Kidney (tissue), 22 donors: ENCODE measurements at places on chromosomes 16 and 17.

DNA sequence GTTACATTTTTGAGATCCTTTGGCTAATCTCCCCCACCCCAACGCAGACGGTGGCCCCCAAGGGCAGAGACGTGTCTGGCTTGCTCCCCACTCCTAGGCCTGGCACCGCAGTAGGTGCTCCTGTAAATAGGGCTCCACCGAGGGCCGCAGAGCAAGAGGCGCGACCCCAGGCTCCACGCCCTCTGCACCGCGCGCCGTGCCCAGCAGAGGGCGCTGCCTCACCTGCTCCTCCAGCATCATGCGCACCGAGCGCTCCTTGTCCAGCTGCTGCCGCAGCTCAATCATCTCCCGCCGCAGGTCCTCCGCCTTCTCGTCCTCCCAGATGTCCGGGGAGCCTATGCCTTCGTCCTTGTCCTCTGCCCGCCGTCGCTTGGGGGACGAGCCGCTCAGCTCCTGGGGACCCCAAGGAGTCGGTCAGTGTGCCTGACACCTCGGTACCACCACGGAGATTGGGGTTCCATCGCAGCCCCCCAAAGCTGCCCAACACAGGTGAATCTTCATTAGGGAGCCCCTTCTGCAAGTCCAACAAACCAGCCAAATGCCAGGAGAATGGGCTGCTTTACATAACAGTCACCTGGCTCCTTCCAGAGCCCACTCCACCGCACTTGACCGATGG is 11.2 kb downstream of the TFAP4 start:
- DNase-seq, result peak; percentile 58

DNA sequence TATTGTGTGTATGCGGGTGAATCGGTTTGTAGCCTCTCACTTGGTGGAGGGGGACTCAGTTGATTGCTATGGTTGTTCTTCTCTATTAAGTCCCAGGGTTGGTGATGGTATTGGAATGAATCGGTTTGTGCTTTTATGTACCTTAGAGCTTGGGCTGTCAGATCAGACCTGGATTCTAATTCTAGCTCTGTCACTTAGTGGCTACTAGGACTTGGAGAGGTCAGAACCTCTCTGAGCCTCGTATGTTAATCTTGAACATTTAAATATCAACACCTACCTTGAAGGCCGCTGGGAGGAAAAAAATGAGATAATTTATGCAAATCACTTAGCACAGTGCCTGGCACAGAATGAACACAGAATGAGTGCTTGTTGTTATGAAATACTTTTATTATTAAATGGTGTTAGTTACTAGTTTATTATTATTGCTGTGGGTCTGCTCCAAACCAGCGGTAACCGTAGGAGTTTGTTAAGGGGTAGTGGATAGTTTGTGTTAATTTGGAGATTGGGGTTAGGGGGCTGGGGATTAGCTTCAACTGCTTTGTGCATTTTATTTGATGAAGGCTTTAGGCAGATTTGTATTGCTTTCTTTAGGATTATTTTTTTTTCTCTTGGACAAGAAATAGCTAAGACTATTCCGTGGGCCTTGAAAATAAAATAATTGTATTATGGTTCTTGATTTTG is 3.5 kb downstream of the KDM6B start:
- DNase-seq, result no peak

DNA sequence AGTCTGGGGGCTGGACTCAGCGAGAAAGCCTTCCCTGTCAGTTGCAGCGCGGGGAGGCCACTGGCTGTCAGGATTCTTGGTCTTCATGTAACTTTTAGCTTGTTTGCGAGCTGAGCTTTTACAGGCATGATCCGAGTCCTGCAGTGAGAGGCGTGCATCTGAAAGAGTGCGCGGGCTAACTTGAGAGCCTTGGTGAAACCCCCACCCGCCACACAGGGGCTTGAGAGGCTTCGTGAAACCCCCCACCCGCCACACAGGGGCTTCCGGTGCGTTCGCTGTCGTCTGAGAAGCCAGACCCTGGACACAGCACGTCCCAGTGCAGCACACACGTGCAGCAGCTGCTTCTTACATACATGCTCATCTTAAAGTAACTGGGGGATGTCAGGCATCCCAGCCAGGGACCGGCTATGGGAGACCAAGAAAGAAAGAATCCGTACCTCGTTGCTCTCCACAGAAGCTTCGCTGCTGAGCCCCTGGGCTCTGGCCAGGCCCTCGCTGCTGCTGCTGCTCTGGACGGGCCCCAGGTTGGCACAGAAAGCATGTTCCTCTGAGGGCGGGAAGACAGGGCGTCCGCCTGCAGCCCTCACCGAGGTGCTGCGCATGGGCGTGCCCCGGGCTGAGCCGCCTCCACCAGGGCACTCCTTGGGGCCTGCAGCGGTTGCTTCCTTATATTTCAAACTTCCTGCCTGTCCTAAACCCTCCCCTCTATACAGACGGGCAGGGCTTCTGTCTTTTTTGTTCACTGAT is 7.8 kb downstream of the NUDT16L1 start:
- no peak for DNase-seq

- DNase-seq, result no peak
These were observed 301.8 kb downstream of the CPPED1 start for GRCh38 chr16:12501707-12502457.

GRCh38 chr17:8066841-8067775 is 20.4 kb downstream of the ALOX12B start:
- DNase-seq, result no peak

- DNase-seq, result no peak
These were observed 146.1 kb upstream of the TOM1L1 start for GRCh38 chr17:54754560-54754959.

DNA sequence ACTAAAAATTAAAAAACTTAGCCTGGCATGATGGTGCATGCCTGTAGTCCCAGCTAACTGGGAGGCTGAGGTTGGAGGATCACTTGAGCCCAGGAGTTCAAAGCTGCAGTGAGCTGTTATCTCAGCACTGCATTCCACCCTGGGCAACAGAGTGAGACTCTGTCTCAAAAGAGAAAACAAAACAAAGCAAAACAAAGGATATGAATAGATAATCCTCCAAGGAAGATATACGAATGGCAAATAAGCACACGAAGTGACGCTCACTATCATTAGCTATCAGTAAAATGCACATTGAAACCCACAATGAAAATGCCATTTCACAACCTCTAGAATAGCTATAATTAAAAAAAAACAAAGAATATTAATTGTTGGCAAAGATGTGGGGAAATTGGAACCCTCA is 386.2 kb upstream of the CCL2 start:
- DNase-seq, result no peak

DNA sequence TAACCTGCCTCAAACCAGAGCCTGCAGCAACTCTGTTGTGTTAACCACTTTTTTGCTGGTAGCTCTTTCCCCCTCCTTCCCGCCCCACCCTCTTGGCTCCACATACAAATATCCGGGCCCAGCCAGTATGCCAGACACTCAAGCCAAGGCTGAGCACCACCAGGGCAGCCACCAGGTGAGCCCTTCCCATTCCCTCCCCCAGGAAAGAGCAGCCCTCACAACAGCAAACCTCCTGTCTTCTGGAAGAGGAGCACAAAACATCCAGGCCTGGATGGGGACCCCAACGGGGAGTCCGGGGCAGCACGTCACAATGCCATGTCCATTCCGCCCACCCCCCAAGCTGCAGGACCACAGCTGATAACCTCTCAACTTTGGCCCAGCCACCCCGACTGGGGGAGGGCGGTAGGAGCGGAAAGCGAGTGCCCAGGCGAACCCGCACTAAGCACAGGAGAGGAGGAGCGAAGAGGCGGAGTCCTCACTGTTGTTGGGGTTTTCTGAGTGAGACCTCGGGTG is 757 bp downstream of the ORMDL3 start:
- DNase-seq, result peak; percentile 85

GRCh38 chr17:80805032-80805751 is 186.4 kb upstream of the CHMP6 start:
- DNase-seq, result no peak

GRCh38 chr17:71948703-71949422 is 172.0 kb upstream of the SOX9 start:
- no peak for DNase-seq

DNA sequence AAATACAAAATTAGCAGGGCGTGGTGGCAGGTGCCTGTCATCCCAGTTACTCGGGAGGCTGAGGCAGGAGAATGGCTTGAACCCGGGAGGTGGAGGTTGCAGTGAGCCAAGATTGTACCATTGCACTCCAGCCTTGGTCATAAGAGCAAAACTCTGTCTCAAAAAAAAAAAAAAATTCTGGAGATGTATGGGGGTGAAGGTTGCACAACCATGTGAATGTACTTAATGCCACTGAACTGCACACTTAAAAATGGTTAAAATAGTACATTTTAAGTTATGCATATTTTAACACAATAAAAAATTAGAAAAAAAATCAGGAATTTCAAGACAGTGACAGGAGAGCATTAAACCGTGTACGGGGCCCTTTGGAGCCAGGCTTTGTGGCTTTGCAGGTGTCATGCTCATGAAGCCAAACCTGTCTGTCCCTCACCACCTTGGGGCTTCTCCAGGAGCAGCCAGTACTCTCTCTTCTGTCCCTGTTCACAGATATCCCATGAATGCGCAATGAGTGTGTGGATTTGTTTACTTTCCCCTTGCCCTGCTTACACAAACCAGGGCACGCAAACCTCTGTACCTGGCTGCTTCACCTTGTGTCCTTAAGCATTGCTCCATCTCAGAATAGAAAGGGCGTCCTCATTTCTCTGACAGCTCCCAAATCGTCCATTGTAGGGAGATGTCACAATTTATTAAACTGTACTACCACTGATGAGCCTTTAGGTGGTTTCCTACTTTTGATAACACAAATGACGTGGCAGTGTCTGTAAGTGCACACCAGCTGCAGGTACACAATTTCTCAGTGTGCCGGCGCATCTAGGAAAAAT is 58.2 kb upstream of the CBX4 start:
- no peak for DNase-seq

GRCh38 chr16:57297856-57298255 is 13.4 kb upstream of the PLLP start:
- no peak for DNase-seq

- DNase-seq, result no peak
These were observed 7.0 kb downstream of the PLXDC1 start for GRCh38 chr17:39144416-39144840.
